ENCODE measurements at places on chromosomes 1 and 21.

DNA sequence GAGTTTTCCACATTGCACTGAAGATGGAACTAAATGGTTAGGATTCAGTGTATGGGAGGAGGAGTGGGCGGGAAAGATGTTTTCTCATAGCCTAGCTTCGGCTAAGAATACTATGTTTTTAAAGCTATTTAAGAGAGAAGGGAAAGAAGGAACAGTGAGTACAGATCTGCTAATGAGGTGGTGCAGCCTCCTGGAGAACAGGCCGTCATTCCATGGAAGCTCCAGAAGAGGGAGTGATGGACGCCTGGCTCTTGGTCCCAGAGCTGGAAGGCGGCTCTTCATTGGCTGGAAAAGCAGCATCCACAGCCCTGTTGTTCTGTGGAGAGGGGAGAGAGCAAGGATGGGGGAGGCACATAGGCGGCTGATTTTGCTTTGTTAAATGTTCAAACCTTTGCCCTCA is 6.9 kb downstream of the CAMK1G start:
- no peak for DNase-seq

DNA sequence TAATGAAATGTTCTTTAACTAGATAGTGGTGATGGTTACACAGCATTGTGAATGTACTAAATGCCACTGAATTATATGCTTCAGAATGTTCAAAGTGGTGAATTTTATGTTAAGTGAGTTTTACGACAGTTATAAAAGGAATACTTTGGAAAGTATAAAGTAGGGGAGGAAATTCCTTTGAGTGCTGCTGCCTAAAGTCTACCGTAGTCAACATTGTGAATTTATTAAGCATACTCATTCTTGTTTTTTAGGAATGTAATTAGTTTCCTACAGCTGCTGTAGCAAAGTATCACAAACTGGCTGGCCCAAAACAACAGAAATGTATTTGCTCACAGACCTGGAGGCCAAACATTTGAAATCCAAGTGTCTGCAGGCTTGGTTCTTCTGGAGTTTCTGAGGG is 73.0 kb downstream of the SWT1 start:
- DNase-seq = no peak

DNA sequence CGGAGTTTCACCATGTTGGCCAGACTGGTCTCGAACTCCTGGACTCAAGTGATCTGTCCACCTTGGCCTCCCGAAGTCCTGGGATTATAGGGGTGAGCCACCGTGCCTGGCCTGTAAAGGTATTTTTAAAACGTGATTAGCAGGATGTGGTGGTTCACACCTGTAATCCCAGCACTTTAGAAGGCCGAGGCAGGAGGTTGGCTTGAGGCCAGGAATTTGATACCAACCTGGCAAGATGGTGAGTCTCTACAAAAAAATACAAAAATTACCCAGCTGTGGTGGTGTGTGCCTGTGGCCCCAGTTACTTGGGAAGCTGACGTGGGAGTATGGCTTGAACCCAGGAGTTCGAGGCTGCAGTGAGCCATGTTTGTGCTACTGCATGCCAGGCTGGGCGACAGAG is 43.3 kb upstream of the SOD1 start:
- no peak for DNase-seq

DNA sequence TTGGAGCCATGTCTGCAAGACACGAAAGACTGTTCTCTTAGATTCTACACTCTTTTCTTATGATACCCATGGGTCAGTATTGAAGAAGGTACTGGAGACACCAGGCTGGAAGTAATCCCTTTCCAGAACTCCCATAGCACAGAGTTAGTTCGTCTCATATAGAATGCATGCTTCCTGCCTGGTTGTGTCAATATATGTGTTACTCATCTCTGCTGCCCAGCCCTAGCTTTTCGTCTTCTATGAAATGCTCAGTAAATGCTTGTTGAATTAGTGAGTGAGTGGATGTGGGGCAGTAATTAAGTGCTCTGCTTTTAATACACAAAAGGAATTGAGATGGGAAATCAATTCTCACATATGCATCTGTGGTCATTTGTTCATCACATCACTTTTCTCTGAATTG is 32.1 kb downstream of the ADCY10 start:
- no peak for DNase-seq

DNA sequence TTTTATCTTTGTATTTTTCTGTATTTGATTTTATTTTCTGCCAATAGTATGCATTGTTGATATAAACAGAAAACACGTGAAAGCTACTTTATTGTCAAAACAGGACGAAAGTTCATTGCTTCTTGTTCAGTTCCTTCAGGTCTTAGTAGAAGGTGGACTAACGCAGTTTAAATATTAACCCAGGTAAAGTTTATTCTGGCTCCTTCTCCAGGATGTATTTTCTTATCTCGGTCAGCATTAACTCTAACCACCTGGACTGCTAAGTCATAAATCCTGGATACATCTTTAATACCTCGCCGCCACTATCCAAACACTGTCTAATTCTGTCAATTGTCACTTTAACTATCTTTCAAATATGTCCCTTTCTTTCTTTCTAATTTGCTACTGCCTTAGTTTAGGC is 5.7 kb upstream of the SOAT1 start:
- DNase-seq = no peak

GRCh38 chr1:81455481-81455880 is 345.3 kb upstream of the ADGRL2 start:
- no peak for DNase-seq

GRCh38 chr1:61337981-61338848 is 255.9 kb downstream of the NFIA start:
- DNase-seq = no peak

GRCh38 chr1:84152649-84153056 is 8.6 kb downstream of the PRKACB start:
- DNase-seq = no peak

GRCh38 chr1:156845953-156846545 is 12.9 kb downstream of the INSRR start:
- no peak for DNase-seq

GRCh38 chr21:43320526-43320925 is 106.4 kb downstream of the SIK1 start:
- DNase-seq = no peak

GRCh38 chr1:186112280-186112679 is 262.8 kb downstream of the TPR start:
- DNase-seq = no peak

DNA sequence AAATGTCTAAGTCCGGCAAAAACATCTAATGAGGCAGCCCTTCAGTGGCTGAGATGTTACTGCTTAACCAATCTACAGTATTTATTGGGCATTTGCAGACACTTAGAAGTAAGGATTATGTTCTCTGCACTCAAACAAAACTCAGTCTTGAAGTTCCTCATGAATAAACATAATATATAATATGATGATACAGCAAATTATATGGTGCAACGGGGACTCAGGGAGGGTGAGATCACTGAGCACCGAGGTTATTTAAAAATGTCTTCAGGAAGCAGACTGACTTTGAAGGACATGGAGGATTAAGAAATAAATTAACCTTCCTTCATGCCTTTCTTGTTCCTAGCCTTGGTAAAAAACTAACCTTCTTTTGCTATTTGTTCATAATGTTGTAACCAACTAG is 27.9 kb downstream of the WDR64 start:
- no peak for DNase-seq

All from right renal pelvis (tissue), 4 donors.